ENCODE measurements at places on chromosomes 16 and 17. TPM values are rescaled to one million over a fixed set of nuclear protein-coding genes. Genes with fewer than 3 reads are reported as not detected.

GRCh38 chr17:51601622-51602261 is 341.4 kb downstream of the UTP18 start:
- DNase-seq, result no peak

- no peak for DNase-seq
Measured at GRCh38 chr16:24123275-24123674, 132.9 kb upstream of the CACNG3 start.

GRCh38 chr17:50462446-50462845 is 6.2 kb downstream of the CHAD start:
- DNase-seq, result no peak

DNA sequence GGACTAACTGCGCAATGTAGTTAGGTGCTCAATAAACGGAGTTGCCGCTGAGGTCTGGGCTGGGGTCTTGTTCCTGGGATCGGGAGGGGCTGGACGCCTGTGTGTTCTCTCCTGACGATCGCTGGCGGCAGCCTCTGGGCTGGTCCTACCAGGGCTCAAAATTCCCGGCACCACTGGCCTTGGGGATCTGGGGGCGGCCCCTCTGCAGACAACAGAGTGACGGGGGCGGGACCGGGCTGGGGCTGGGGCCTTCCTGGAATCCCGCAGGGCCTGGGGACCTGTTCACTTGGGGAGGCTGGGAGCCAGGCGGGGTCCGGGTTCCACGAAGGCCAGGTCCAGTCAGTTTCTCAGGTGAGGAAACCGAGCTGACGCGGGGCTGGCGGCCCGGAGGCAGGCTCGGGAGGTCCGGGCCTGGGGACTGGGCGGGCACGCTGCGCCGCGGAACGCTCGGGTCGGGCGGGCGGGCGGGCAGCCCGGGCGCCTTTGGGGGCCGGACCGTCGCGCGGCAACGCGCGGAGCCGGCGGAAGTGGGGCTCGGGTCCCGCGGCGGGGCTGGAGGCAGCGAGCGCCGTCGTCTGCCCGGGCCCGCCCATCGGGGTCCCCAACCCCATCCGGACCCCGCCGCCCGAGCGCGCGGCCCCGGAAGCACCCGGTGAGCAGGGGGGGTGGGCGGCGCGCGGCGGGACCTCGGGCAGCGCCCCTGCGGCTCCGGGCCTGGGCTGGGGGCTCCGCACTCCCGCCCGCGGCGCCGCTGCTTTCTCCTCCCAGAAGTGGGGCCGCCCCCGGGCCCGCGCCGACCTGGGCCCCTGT is at the start of gene PIGQ:
PIGQ (plus strand) TSS at position 524 of the 810 bp plus-strand sequence. CDS start 4,107 bp downstream, outside the sequence.
- DNase-seq, result no peak

DNA sequence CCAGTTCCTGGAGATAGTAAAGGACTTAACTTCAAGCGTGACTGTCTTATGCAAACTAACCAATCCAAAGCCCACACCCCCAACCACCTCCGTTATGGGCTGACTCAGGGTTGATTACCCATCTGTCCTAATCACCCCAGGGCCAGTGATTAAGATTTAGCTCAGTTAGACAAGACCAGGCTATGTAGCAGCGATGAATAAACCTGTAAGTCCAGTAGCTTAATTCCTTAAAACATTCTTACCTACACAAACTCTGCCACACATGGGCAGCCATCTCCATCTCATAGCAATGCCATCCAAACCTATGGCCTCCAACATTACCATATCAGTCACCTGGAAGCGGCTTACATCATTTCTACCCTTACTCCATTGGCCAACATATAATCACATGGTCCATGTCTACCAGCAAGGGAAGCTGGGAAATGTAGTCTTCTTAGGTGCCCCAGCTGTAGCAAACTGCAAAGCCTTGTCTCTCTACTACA is 266.7 kb downstream of the SHISA9 start:
- no peak for DNase-seq

DNA sequence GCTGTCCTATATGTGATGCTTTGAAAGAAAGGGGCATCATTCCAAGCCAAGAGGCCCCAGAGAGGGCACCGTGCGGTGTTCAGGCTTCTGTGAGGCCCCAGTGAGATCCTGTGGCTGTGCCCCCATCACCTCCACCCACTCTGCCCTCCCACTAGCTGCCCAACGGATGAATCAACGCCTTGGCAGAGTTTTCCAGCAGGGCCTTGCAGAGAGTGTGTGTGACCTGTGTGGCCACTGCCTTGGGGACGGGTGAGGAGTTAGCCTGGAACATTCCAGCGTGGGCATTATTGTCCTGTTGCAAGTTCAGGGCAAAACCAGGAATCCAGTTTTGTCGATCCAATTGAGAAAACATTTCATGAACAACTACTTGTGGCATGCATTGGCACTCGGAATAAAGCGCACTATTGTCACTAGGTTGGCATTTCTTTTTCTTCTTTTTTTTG is 53.7 kb downstream of the SF3B3 start:
- DNase-seq, result no peak

GRCh38 chr16:14186007-14186794 is 115.1 kb downstream of the MRTFB start:
- DNase-seq, result no peak

DNA sequence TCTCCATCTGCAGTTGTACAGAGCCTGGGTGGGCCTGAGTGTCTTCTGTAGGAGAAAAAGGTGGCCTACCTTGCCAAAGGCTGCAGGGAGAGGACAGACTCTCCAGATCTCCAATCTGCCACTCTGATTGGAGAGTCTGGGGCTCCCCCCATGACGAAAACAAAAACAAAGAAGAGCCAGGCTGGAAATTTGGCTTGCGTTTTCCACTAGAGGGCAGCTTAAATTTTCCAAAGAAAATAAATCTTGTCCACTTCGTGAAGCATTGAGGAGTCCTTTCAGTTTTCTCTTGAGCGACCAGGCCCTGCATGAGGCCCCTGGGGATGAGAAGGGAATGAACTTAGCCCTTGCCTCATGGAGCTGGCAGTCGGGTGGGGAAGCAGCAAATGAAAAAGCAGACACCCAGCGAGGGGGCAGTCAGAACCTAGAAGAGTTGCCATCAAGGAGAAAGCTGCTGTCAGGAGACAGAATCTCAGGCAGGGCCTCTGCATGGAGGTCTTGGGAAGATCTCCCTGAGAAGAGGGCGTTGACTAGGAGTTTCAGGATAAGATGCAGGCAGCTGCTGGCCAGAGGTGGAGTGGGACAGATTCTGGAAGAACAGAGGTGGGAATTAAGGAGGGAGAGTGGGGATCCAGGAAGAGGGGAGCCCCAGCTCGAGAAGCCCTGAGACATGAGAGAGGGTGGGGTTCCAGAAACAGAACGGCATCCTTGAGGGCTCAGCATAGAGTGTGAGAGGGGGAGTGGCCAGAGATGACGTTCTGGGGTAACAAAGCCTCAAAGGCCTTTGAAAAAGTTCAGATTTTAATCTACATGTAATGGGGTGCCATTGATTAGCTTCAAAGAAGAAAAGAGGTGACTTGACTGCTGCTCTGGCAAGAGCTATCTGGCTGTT is 8.4 kb upstream of the SHCBP1 start:
- DNase-seq, result no peak

DNA sequence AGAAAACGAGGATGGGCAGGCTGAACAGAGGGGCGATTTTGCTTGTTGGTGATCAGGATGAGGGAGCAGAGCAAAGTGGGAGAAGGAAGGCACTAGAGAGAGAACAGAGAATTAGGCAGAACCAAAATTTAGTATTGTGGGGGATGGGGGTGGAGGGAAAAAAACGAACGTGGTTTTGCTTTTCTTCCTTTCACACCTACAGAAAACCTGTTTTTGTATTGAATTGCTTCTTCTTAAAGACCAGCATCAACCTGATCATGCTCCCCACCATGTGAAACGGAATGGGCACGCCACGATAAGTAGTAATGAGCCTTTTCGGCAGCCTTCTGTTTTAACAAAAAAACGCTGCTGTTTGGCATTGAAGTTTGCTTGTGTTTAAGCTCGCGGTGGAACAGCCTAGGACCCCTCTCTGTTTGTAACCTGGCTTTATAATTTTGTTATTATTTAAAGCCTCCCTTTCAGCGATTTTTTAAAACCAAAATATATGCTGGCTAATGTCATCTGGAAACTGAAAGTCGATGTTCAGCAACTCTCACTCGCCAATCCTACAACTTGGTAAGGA is 36.8 kb downstream of the ERCC4 start:
- no peak for DNase-seq

DNA sequence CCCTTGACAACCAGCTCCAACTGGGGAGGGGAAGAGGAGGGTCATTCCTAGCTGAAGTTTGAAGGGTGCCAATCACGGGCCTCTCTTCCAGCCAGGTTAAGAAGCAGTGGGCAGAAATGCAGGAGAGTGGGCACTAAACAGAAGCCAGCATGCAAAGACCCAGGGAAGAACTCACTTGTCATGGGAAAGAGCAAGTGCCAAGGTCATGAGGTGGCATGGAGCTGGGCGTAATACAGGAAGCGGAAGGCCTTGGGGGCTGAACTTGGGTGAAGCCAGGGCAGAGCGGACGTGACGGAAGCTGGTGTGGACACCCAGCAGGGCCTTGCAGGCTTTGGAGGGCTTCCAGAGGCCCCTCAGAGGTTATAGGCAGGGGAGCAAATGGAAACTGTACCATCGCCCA is 302.1 kb downstream of the MAF start:
- DNase-seq, result no peak

- no peak for DNase-seq
Measured at GRCh38 chr17:43779145-43780125, 658 bp upstream of the DUSP3 start.

- no peak for DNase-seq
Measured at GRCh38 chr16:81564421-81564911, 119.9 kb downstream of the CMIP start.

DNA sequence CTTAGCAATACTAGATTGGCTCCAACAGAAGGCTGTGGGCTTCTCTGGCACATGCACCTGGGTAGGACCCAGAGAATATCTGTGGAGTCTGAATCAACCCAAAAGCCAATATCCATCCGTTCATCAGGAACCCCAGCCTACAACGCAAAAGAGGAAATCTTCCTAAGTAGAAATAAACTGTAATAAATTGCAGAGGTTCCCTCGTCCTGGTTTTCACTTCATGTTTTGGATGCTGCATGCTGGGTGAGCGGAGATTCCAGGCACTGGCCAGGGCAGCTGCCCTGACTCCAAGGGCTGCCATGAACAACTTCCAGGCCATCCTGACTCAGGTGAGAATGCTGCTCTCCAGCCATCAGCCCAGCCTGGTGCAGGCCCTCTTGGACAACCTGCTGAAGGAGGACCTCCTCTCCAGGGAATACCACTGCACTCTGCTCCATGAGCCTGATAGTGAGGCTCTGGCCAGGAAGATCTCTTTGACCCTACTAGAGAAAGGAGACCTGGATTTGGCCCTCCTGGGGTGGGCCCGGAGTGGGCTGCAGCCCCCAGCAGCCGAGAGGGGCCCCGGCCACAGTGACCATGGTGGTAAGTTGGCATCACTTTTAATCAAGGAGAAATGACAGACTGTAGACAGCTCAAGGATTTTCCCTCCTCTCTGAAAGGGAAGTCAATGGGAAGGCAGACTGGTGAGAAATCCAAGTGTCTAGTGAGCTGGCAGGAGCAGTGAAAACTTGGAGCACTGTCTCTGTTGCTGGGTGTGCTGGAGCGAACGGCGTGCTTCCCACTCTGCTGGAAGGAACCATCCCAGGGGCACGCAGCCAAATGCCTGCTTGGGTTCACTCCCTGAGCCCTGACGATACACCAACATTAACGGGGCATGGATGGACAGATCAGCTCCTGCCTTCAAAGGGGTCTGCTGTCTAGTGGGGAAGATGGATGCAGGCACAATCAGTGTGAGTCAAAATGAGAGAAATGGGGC is 10.7 kb upstream of the CIITA start:
- DNase-seq, result no peak

GRCh38 chr16:85242140-85242539 is 129.9 kb upstream of the CIBAR2 start:
- no peak for DNase-seq

DNA sequence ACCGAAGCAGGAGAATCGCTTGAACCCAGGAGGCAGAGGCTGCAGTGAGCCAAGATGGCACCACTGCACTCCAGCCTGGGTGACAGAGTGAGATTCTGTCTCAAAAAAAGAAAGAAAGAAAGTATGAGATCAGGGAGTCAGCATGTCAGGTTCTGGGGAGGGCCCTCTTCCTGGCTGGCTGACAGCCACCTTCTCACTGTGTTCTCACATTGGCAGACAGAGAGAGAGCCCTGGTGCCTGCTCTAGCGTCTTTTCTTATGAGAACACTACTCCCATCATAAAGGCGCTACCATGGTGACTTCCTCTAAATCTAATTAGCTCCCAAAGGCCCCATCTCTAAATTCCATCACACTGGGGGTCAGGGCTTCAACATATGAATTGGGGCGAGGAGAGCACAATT is 27.6 kb upstream of the RBBP6 start:
- no peak for DNase-seq

DNA sequence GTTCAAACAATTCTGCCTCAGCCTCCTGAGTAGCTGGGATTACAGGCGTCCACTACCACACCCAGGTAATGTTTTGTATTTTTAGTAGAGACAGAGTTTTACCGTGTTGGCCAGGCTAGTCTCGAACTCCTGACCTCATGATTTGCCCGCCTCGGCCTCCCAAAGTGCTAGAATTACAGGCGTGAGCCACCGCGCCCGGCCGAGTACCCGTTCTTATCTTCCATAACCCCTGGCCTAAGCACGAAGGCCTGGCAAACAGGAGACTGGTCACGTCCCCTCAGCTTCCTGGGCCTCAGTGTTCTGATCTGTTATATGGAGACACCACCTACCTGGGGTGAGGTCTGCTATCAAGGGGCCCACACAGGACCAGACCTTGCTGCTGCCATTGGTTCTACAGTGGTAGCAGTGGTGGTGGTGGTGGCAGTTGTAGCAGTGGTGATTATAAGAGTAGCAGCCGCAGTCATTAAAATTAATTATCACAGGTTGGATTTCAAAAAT is 1.3 kb downstream of the SLC5A10 start:
- no peak for DNase-seq

- DNase-seq, result no peak
Measured at GRCh38 chr16:68387301-68387700, 61.0 kb downstream of the SMPD3 start.

- no peak for DNase-seq
Measured at GRCh38 chr17:61352781-61353491, 46.7 kb upstream of the TBX2 start.

DNA sequence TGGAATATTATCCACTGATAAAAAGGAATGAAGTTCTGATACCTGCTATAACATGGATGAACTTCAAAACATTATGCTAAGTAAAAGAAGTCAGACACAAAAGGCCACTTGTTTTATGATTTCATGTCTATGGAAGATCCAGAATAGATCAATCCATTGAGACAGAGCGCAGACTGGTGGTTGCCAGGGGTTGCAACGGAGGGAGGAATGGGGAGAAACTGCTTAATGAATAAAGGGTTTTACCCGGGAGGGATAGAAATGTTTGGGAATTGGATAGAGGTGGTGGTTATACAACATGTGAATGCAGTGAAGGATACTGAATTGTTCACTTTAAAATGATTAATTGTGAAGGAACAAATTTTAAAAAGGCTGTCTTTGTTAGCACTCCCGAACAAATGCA is 30.2 kb downstream of the WDR59 start:
- no peak for DNase-seq

PDXDC1 gene
- total RNA-seq, result 109 TPM

CYB5D1 gene
- 8.5 TPM for total RNA-seq

MYH1 gene
- total RNA-seq, result not detected

ASIC2 gene
- total RNA-seq, result not detected

LRRC37A2 gene
- 19.0 TPM for total RNA-seq

RPL13 gene
- total RNA-seq, result 1,785 TPM

MT1H gene
- total RNA-seq, result not detected

BCL6B gene
- not detected for total RNA-seq

SERPINF2 gene
- 0.38 TPM for total RNA-seq

GRB7 gene
- total RNA-seq, result 1.2 TPM

SMPD3 gene
- not detected for total RNA-seq

CES1 gene
- total RNA-seq, result not detected
